PC-3 (cell line): ENCODE measurements at places on chromosomes 2 and 18. TPM values are rescaled to one million over a fixed set of nuclear protein-coding genes. Genes with fewer than 3 reads are reported as not detected.

- no peak for DNase-seq
These were observed 49.0 kb upstream of the GLI2 start for GRCh38 chr2:120686511-120687168.

- peak; percentile 34 for DNase-seq
These were observed 101.9 kb downstream of the MBD5 start for GRCh38 chr2:148122788-148123187.

DNA sequence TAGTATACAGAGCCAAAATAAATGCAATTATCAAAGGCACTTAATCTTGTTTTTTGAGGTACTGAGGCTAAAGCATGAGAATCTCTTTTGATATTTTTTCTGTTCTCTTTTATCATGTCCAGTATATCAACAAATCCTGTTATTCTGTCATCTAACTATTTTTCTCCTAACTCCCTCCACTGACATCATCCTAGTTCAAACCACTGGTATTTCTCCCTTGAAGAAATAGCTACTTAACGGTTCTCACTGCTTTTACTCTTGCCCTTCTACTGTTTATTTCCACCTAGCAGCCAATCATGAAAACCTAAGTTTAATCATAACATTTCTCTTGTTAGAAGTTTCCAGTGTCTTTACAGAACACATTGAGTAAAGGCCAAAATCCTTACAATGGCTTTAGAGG is 317.6 kb downstream of the GPD2 start:
- DNase-seq = no peak

- peak; percentile 33 for DNase-seq
These were observed 50.5 kb upstream of the CREB1 start for GRCh38 chr2:207479198-207479785.

- DNase-seq = no peak
These were observed 82.0 kb upstream of the SLC39A10 start for GRCh38 chr2:195575016-195575415.

- DNase-seq = no peak
These were observed 54.0 kb upstream of the GPR75 start for GRCh38 chr2:53913721-53914120.

- DNase-seq = peak; percentile 77
These were observed 57.8 kb upstream of the RGPD5 start for GRCh38 chr2:109736177-109736827.

GRCh38 chr18:32920796-32921787 is 148.3 kb upstream of the KLHL14 start:
- peak; percentile 72 for DNase-seq

DNA sequence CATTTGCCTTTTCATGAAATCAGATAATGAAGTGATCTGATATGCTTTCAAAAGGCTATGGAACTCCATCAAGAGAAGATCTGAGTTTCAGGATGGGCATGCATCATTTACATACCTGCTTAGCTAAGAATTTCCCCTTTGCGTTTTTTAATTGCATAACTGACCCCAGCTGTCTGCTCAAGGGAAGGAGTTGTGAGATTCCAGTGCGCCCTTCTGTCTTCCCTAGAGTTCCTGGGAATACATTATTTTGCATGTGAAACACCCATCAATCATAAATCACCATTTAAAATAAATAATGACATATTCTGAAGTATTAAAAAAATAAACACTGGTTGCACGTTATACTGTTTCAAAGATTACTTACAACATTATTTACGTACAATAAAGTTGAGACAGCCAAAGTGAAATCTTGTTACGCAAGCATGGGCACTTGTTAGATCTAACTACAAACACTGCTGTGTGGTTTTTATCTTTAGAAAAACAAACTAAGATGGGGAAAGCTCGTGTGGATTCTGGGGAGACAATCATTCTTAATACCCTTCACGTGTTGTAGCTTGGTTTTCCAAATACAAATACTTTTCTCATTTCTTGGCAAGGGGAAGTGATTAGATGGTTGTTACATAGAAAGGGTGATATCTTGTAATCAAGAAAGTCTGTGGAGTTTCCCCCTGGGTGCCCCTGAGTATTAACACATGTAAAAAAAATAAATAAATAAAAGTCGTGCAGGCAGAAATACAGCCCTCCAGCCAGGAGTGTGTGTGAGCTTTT is 125.7 kb upstream of the LMAN1 start:
- DNase-seq = peak; percentile 14

DNA sequence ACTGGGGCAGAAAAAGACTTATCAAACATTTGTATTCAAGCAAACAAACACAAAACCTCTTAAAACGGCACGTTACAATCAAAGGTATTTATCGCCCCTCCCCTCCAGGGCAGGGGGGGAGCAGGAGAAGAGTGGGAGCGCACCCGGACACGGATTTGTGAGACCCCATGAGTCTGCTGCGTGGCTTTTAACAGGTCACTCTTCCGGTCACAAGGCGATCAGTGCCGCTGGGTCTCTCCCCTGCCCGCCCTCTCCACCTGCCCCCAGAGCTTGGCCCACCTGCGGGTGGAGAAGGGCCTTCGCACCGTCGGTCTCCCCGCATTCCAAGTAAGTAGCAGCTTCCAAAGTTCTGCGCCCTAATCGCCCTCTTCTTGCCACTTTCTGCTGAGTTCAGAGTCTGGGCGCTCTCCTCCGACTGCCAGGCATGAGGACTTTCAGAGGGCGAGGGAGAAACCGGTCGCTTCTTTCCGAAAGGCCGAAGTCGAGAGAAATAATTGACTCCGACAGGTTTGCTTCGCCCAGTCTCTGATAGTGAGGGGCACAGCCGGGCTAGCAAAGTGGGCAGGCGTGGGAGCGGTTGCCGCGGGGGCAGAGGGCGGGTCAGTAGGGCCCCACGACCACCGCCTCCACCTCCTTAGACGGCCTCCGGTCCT is 800 bp downstream of the RPRM start:
- DNase-seq = no peak

GRCh38 chr2:162560291-162560690 is 216.4 kb downstream of the GCA start:
- no peak for DNase-seq

DNA sequence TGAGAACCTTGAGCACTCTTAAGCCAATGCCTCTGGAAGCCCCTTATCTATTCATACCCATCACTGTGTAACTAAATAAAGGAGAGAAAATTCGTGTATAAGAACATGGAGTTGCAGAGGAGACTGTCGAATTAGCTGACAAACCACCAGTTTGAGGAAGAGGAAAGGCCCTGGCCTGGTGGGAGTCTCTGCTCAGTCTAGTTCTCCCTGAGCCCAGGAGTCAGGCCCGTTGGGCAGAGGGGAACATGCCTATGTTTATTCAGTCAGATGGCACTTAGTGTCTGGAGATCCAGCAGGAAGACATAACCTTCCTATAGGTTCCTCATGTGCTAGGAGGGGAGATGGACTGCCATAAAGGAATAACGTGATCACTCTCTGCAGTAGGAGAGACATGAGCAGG is 60.3 kb downstream of the MGAT5 start:
- no peak for DNase-seq

The AGXT gene
- total RNA-seq = not detected in 2 replicates

The NEURL3 gene
- 0.18 and 0.40 TPM in 2 replicates for total RNA-seq

The BMP10 gene
- total RNA-seq = not detected in 2 replicates

The ZNF142 gene
- total RNA-seq = 35.5 and 36.3 TPM in 2 replicates

The PDE11A gene
- 0.15 and 0.23 TPM in 2 replicates for total RNA-seq

The PLEKHB2 gene
- 64.5 and 73.9 TPM in 2 replicates for total RNA-seq
